ENCODE measurements at places on chromosomes 1 and 21.

- no peak for DNase-seq
Observed at GRCh38 chr1:156319664-156320063, 18.4 kb downstream of the CCT3 start.

- DNase-seq = no peak
Observed at GRCh38 chr1:151277249-151277648, 4.8 kb upstream of the ZNF687 start.

- DNase-seq = no peak
Observed at GRCh38 chr21:43983860-43984420, 28.2 kb upstream of the TRAPPC10 start.

DNA sequence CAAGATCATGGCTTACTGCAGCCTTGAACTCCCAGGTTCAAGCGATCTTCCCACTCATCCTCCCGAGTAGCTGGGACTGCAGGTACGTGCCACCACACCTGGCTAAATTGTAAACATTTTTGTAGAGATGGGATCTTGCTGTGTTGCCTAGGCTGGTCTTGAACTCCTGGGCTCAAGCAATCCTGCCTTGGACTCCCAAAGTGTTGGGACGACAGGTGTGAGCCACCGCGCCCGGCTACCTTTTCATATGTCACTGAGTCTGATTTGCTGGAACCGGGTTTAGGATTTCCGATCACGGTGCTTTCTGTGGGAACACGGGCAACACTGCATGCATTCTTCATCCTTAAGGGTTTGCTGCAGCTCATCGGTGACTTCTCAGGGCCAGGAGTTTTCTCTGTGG, 32.2 kb upstream of the PCBP3 start:
- no peak for DNase-seq
